ENCODE measurements at places on chromosomes 4 and X.

- no peak for DNase-seq
These were observed 111.2 kb downstream of the GLRA3 start for GRCh38 chr4:174717828-174718227.

GRCh38 chr4:77826275-77826674 is 7.1 kb upstream of the CNOT6L start:
- no peak for DNase-seq

GRCh38 chrX:1223242-1223600 is 10.8 kb upstream of the CRLF2 start:
- DNase-seq = no peak

- no peak for DNase-seq
These were observed 112.9 kb downstream of the IRF2 start for GRCh38 chr4:184361443-184361842.

- peak; percentile 62 for DNase-seq
These were observed at the start of gene RTL5 for GRCh38 chrX:72131317-72132294. RTL5 (minus strand) TSS chrX:72131915.

GRCh38 chr4:124946696-124947095 is 234.2 kb upstream of the ANKRD50 start:
- DNase-seq = no peak

DNA sequence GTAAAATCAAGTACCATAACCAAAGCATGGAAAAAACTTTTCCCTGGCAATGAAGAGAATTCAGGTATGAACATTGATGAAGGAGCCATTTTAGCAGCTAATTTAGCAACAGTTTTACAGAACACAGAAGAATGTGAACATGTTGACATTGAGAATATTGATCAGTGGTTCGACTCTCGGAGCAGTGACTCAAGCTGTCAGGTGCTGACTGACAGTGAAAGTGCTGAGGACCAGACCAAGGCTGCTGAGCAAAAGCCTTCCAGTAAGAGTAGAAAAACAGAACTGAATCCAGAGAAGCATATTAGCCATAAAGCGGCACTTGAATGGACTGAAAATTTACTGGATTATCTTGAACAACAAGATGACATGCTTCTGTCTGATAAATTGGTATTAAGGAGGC is 2.8 kb downstream of the TIGD2 start:
- no peak for DNase-seq

DNA sequence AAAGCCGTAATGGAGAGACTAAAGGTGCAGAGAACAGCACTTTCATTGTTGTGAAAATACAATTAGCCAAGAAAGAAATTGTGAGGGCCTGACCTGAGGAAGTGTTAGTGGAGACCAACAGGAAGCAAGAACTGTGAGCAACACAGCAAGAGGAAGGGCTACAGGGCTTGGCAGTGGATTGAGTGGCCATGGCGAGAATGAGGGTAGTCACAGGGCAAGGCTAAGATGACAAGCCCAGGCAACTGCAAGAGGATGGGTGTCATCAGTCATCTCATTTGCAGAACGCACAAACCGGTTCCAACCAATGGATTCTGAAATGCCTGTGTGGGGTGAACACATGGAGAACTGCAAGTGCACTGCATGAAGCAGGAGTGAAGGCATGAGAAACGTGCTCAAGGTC is 3.6 kb downstream of the SLC10A6 start:
- DNase-seq = no peak

GRCh38 chrX:6187256-6187655 is 41.4 kb downstream of the NLGN4X start:
- DNase-seq = no peak

- peak; percentile 53 for DNase-seq
These were observed 43.1 kb upstream of the FAM9C start for GRCh38 chrX:13087322-13088155.

DNA sequence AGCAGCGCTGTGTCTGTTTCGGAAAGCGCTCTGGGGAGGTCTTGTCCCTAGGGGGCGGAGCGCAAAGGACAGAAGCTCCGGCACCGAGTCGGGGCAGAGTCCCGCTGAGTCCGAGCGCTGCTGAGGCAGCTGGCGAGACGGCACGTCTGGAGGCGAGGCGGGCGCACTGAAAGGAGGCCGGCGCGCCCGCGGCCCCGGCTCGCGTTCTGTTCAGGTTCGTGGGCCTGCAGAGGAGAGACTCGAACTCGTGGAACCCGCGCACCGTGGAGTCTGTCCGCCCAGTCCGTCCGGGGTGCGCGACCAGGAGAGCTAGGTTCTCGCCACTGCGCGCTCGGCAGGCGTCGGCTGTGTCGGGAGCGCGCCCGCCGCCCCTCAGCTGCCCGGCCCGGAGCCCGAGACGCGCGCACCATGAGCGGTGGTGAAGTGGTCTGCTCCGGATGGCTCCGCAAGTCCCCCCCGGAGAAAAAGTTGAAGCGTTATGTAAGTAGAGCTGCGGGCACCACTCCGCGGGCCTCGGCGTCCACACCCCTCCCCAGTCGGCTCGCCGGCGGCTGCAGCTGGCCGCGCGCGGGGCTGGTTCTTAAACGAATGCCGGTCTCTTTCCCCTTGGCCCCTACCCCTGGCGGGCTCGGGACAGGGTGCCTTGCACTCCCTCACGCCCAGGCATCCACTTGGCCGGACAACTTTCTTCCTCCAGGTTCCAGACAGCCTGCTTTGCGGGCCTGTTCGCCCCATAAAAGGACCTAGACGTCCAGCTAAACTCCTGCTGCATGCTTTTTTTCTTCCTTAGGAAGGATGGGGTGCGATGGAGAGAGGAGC is at the start of gene GAB1:
TSS of gene GAB1 (plus strand) at position 96 of the 819 bp plus-strand sequence. CDS start at position 409, 313 bp downstream.
- peak; percentile 82 for DNase-seq

- DNase-seq = no peak
These were observed 405.6 kb downstream of the SPRY1 start for GRCh38 chr4:123802082-123802645.

GRCh38 chr4:173270312-173271027 is 63.7 kb downstream of the HMGB2 start:
- no peak for DNase-seq

- no peak for DNase-seq
These were observed 93.6 kb downstream of the DOCK11 start for GRCh38 chrX:118589227-118589626.

- DNase-seq = no peak
These were observed 17.6 kb upstream of the CXCL5 start for GRCh38 chr4:74016068-74016467.

- no peak for DNase-seq
These were observed 335.7 kb upstream of the FSTL5 start for GRCh38 chr4:162499478-162499877.

- no peak for DNase-seq
These were observed 3.0 kb upstream of the ATP1B4 start for GRCh38 chrX:120358737-120359456.

- DNase-seq = peak; percentile 36
These were observed at the start of gene PCDH7 for GRCh38 chr4:30720021-30720660. PCDH7 (plus strand) TSS chr4:30720369; CDS start chr4:30721423, 1,054 bp downstream.

- no peak for DNase-seq
These were observed 48.8 kb upstream of the AFAP1 start for GRCh38 chr4:7988437-7988836.

GRCh38 chr4:146645921-146646320 is 7.2 kb downstream of the POU4F2 start:
- no peak for DNase-seq

DNA sequence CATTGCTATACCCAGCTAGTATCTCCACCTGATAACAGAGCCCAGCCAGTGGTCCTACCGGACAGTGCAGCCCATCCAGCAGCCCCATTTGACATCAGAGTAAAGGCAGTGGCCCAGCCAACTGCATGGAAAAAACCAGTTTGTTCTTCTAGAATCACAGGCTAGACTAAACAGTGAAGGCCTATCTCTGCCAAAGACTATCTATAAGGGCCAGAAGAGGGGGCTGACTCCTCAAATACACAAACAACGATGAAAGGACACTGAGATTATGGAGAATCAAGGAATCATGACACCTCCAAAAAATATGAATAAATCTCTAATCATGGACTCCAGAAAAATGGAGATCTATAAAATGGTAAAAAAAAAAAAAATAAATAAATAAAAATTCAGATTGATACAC is 546.4 kb upstream of the HTR2C start:
- no peak for DNase-seq

GRCh38 chrX:105349476-105349875 is 129.0 kb upstream of the TEX13A start:
- DNase-seq = no peak

- DNase-seq = no peak
These were observed 7.5 kb upstream of the BMP2K start for GRCh38 chr4:78768452-78769180.

GRCh38 chr4:97038146-97038516 is 1105.1 kb downstream of the STPG2 start:
- DNase-seq = no peak

DNA sequence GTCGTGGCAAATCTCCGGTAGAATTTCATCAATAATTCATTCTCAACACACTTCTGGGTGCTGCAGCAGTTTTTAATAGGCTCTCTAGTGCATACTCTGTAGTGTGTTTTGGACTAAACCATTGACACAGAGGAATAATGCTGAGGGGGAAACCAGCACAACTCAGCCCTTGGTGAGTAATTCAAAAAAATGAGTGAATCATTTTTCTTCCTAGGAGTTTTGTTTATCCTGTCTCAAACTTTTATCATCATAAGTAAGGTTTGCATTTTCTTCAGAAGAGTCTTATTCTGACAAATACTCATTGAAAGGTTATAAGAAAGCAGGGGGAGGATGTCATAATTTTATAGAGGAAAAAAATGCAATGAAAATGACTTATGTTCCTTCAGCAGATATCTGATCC is 2542.7 kb downstream of the PCDH7 start:
- no peak for DNase-seq

DNA sequence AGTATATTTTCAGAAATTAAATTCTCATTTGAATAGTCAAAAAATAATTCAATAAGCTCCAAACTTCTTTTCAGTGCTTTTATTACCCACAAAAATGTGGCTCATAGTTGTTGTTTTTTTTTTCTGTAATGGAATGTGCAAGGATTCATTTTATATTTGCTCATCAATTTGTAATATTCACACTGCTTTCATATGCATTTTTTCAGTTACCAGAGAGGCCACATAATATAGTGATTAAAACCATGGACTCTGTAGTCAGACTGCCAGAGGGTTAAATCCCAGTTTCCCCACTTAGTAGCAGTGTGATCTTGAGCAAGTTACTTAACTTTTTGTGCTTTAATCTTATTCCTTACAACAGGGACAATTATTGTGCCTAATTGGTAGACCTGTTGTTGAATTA is 64.5 kb downstream of the FAM9B start:
- DNase-seq = no peak

GRCh38 chrX:22323541-22323940 is 50.8 kb downstream of the CBLL2 start:
- DNase-seq = no peak

DNA sequence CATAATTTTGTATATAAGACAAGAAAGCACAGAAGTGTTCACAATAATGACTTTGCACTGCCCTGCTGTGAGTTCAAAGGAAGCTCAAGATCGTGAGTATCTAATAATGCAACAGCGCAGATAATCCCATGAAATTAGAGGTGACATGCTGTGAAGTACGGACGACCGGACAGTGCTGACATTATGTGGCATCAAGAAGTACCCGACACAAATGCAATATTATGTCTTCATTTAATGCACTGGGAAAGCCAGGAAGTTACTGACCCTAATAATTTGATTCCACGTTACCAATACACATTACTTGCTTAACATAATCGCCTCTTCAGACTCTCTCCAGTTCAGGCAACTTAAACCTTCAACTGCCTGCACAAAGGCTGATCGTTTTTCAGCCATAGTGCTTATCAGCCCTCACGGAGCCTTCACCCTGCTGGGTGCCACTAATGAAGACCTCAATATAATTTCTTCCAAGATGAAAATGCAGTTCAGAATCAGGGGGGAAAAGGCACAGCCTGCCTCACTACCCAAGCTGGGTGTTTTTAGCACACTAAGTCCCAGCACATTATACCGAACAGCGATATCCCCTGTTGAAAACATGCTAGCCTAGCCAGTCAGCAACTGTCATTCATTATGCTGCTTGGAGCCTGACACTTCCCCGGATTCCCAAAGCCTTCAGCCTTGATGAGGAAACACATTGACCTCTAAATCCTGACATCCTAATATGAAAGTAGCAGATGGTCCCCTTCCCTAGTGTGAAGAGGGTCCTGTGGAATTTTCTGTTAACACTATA is 56.1 kb downstream of the SLC7A11 start:
- no peak for DNase-seq

DNA sequence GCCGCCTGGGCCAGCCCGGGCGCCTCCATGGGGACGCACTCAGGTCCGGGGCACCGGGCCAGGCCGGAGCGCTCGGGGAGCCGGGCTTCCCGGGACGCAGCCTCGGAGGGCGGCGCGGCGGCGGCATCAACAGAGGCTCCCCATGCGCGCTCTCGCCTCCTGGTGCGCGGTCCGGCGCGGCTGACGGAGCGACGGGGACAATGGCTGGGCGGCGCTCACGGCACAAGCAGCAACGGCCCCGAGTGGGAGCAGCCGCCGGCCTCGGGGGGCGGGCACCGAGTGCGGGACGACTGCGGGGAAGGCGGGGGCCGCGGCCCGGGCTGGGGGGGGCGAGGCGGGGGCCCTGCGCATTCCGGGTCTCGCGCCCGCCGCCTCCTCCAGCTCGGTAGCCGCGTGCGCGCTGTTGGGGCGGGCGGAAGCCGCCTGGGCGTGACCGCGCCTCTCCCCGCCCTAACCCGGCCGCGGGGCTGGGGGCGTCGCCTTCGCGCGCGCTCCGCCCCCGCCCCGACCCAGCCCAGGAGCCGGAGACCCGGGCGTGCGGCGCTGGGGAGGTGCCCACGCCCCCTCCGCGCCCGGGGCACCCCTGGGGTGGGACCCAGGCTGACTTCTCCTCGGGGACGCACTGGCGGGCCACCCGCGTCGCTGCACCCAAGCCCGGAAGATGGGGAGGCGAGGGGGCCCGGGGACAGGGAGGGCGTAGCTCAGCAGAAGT is at the start of gene PRKX:
TSS of gene PRKX (minus strand) at position 425 of the 712 bp plus-strand sequence. CDS start at position 29, 396 bp downstream.
- peak; percentile 88 for DNase-seq

DNA sequence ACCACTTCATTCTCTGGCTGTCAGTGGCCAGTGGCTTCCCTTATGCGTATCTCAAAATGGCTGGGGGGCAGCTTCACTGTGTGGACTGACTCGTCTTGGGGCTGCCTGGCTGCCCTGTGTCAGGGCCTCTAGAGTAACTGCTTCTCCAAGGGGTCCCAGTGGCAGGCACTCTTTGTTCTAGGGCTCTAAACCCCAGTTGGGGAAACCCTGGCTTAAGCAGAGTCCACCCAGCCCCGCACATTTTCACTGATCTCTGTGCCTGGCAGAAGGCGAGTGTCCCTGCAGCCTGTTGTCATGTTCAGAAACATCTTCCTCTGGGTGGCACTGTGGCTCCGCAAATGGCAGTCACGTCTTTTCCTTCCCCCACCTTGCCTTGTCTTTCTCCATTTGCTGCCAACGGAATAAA is 59.7 kb downstream of the NBDY start:
- DNase-seq = peak; percentile 36

- no peak for DNase-seq
These were observed 93.8 kb downstream of the GPC4 start for GRCh38 chrX:133321451-133321850.
